ENCODE measurements at places on chromosomes 5 and 9. TPM values are rescaled to one million over a fixed set of nuclear protein-coding genes. Genes with fewer than 3 reads are reported as not detected.

GRCh38 chr5:102154291-102154690, 141.8 kb downstream of the SLCO4C1 start:
- H3K4me3 ChIP-seq: no peak overlapping the region
- no peaks in the 10 kb centered on the region for H3K4me1 ChIP-seq
- no peaks in the 10 kb centered on the region for H3K27me3 ChIP-seq
- no peaks in the 10 kb centered on the region for H3K36me3 ChIP-seq
- no peak overlapping the region for H3K27ac ChIP-seq

DNA sequence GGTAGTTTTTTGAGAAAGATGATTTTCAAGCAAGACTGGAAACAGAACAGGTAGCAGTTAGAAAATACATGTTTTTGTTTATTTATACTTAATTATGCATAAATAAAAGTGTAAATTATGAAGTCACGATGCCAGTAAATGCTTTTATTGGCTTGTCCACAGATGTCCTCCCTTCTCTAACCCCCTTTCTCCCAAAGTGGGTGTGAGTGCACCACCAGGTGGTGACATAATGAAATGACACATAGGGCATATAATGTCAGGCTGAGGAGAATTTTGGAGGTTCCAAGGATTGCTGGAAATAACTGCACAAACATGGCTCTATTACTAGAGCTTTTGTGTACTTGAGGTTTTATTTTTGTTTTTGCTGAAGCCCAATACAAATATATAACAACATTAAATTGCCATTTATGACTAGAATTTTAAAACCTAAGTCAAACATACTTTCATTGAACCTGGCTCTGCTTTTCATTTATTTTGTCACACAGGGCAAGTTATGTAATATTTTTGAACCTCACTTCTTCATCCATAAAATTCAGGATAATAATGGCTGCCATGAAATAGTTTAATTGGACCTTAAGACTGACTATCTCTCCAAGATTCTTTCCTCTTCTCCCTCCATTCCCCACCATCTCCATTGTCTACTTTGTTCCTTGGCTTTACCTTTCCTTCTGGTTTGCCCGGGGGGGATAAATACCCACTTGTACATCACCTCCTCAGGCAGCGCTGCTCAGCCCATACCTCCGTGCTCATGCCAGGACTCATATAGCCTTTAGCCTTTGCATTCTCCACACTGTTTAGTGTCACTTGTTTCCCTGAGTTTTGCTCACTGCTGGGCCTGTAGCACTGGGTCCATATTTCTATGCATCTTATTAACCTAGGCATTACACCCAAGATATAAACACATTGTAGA, 168.8 kb downstream of the PDE4D start:
- H3K36me3 ChIP-seq: no peaks in the 10 kb centered on the region
- DNase-seq: peak; percentile 33
- no peaks in the 10 kb centered on the region for H3K4me1 ChIP-seq
- no peak overlapping the region for H3K27ac ChIP-seq

DNA sequence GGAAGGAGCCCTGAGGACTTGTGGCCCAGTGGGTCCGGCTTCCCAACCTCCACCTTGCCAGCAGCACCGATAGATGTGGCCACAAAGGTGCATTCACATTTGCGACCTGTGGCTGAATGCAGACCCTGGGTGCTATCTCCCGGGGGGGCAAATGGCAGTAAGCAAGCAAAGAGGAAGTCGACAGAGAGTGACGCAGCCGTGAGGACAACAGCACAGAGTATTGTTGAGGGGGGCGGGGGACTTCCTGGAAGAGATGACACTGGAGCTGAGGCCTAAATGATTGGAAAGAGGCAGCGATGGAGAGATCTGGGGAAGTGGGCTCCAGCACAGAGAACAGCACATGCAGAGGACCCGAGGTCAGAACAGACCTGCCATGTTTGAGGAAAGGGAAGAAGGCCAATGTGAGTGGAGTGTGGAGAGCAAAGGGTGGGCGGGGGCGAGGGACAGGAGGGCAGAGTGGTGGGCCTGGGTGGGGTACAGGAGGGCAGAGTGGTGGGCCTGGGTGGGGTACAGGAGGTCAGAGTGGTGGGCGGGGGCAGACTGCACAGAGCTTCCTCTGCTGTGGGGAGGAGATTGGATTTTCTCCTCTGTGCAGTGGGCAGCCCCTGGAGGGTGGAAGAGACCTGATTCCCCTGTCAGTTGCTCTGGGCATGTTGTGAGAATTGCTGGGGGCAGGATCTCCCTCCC, 42.6 kb downstream of the ADAMTS2 start:
- H3K36me3 ChIP-seq: no peaks in the 10 kb centered on the region
- H3K4me1 ChIP-seq: no peaks in the 10 kb centered on the region
- no peak overlapping the region for H3K27ac ChIP-seq
- DNase-seq: no peak

- H3K27me3 ChIP-seq: no peaks in the 10 kb centered on the region
- no peak for DNase-seq
- H3K27ac ChIP-seq: no peak overlapping the region
- no peak overlapping the region for H3K4me3 ChIP-seq
- no peaks in the 10 kb centered on the region for H3K4me1 ChIP-seq
Observed at GRCh38 chr5:107472620-107473064, 198.1 kb downstream of the EFNA5 start.

DNA sequence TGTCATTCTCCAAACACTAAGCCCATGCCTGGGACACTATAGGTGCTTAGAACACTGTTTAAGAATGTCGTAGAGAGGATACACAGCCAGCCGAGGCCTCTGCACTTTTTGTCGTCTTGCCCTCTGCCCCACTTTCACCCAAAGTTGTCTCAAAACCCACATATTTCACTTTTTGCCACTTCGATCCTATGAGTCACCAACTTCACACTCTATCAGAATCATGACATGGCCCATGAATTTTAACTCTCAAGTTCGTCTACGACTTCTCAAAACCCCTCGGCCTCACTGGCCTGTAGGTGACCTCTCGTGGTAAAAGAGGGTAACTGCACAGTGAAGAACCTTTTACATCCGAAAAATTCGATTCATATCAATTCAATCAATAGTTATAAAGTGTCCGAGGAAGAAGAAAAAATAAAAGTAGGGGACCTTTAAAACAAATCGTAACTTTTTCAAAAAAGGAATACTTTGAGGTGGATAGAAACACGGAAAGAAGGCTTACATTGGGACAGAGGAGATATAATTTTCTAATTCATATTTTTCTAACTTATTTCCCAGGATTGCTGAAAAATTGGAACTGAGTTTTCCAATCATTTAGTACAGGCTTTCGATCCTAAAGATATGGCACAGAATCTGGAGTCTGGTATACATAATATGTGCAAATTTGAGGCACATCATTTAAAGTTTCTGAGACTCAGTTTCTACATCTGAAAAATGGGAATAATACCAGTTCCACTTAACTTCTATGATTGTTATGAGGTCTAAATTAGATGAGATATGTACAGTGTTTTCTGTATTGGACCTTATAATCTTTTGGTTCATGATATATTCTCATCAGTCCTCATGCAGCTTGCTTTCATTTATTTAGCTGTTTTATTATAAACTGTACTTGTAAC, 122.6 kb downstream of the APBA1 start:
- DNase-seq: no peak
- no peaks in the 10 kb centered on the region for H3K36me3 ChIP-seq
- no peaks in the 10 kb centered on the region for H3K4me1 ChIP-seq
- H3K27me3 ChIP-seq: no peaks in the 10 kb centered on the region

PRRX2 gene
- total RNA-seq: 0.64 TPM

DNA sequence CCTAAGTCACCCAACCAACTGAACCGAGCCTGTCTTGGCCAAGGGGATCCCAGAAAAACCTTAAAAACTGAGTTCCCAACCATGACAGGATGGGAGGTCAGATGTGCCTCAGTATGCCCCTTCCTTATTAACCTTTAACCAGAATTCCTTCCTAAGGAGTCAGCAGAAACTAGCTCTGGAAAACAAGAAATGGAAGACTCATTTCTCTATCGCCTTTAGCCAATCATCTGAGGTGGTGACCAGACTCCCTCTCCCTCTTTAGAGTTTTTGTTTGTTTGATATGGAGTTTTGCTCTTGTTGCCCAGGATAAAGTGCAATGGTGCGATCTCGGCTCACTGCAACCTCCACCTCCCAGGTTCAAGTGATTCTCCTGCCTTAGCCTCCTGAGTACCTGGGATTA, 37.5 kb downstream of the SLC28A3 start:
- no peaks in the 10 kb centered on the region for H3K4me1 ChIP-seq
- H3K36me3 ChIP-seq: no peaks in the 10 kb centered on the region
- H3K27ac ChIP-seq: no peak overlapping the region
- DNase-seq: no peak

PITX1 gene
- not detected for total RNA-seq

DNA sequence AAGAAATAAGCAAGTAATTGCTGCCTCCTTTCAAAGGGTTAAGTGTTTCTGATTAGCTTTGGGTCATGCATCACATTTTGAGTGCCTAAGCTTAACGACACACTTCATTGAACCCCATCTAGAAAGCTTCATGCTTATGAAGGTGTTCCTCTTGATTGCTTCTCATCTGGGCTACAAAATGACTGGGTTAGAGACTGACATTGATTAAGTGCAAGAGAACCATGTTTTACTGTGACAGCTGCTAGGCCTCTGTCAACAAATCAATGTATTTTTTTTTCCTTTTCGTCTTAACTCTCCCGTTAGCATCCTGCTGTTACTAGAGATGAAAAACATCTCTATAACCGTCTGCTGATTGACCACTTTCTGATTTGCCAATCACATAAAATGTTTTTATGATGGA, 725.0 kb downstream of the TLE1 start:
- no peaks in the 10 kb centered on the region for H3K27me3 ChIP-seq
- H3K27ac ChIP-seq: no peak overlapping the region
- DNase-seq: no peak
- no peak overlapping the region for H3K4me3 ChIP-seq
- no peaks in the 10 kb centered on the region for H3K36me3 ChIP-seq

GRCh38 chr9:134331186-134332025, 5.2 kb downstream of the RXRA start:
- H3K27ac ChIP-seq: no peak overlapping the region
- H3K36me3 ChIP-seq: no peaks in the 10 kb centered on the region
- peak; percentile 62 for DNase-seq

- H3K4me1 ChIP-seq: no peaks in the 10 kb centered on the region
- no peak for DNase-seq
- H3K36me3 ChIP-seq: no peaks in the 10 kb centered on the region
- H3K4me3 ChIP-seq: no peak overlapping the region
- H3K27me3 ChIP-seq: no peaks in the 10 kb centered on the region
Observed at GRCh38 chr9:16211946-16212345, 658.5 kb downstream of the BNC2 start.

DBH gene
- not detected for total RNA-seq

GABRA1 gene
- not detected for total RNA-seq

DNA sequence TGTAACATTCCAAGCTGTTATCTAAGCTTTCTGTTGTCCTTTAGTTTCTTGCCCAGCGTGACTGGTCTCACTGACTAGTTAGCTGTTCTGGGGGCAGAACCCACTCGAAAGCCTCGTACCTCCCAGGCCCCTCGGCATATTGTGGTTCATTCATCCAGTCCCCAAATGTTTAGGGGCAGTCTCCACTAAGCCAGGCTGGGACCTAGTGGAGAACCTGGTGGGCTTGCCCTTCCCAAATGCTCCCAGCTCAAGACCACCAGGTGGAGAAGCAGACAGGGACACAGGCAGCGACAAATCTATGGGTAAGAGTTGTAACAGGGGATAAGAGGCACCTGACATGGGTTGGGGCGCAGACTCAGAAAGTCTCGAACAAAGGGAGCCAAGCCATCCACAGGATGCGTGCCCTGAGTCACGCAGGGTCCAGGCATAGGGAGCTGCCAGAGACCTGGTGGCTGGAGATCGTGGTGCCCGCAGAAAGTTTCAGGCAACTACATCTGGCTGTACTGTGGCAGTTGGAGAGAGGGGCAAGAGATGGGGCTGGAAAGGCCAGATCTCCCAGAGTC, 851 bp upstream of the EEIG1 start:
- no peaks in the 10 kb centered on the region for H3K27me3 ChIP-seq
- H3K4me1 ChIP-seq: peaks cover 24% of the 10 kb centered on the region
- H3K36me3 ChIP-seq: no peaks in the 10 kb centered on the region
- no peak for DNase-seq
- peak overlapping the region; percentile 3 for H3K4me3 ChIP-seq

GRCh38 chr9:110116543-110116885, 91.4 kb downstream of the C9orf152 start:
- H3K4me1 ChIP-seq: no peaks in the 10 kb centered on the region
- no peaks in the 10 kb centered on the region for H3K36me3 ChIP-seq
- no peak overlapping the region for H3K4me3 ChIP-seq
- no peak overlapping the region for H3K27ac ChIP-seq
- DNase-seq: no peak

DNA sequence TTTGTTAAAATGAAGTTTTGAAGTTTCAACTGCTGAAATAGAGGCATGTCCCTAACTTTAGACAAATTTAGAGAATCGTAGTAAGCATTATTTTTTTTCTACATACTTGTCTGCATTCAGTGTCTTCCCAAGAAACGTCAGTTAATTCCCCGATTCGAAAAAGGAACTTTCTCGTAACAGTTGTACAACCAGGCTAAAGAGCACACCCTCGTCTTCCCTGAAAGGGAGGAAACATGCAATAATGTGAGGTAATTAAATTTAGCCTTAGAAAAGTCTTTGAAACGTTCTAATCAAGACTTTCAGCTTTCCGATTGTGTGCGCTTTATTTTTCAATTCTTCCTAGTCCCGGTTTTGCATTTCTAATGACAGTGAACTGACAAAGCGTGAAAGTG, 374 bp upstream of the SLC1A3 start:
- H3K4me1 ChIP-seq: no peaks in the 10 kb centered on the region
- H3K27me3 ChIP-seq: no peaks in the 10 kb centered on the region
- H3K27ac ChIP-seq: no peak overlapping the region
- no peak for DNase-seq

OMD gene
- total RNA-seq: 0.20 TPM

KLHL9 gene
- 11.2 TPM for total RNA-seq

REEP2 gene
- total RNA-seq: 3.3 TPM

SPINK13 gene
- not detected for total RNA-seq

GRCh38 chr5:51859624-51860023, 476.4 kb downstream of the ISL1 start:
- H3K4me3 ChIP-seq: no peak overlapping the region
- H3K27me3 ChIP-seq: no peaks in the 10 kb centered on the region
- H3K36me3 ChIP-seq: no peaks in the 10 kb centered on the region
- H3K27ac ChIP-seq: no peak overlapping the region
- no peaks in the 10 kb centered on the region for H3K4me1 ChIP-seq

GRCh38 chr5:72951671-72952468, 4.0 kb upstream of the FCHO2 start:
- H3K4me3 ChIP-seq: no peak overlapping the region
- DNase-seq: no peak
- no peaks in the 10 kb centered on the region for H3K27me3 ChIP-seq
- H3K4me1 ChIP-seq: peaks cover 14% of the 10 kb centered on the region

SOX30 gene
- total RNA-seq: not detected

GRCh38 chr5:66666778-66667177, 70.6 kb downstream of the MAST4 start:
- H3K4me3 ChIP-seq: no peak overlapping the region
- DNase-seq: peak; percentile 22
- no peaks in the 10 kb centered on the region for H3K27me3 ChIP-seq

CARTPT gene
- not detected for total RNA-seq

DNA sequence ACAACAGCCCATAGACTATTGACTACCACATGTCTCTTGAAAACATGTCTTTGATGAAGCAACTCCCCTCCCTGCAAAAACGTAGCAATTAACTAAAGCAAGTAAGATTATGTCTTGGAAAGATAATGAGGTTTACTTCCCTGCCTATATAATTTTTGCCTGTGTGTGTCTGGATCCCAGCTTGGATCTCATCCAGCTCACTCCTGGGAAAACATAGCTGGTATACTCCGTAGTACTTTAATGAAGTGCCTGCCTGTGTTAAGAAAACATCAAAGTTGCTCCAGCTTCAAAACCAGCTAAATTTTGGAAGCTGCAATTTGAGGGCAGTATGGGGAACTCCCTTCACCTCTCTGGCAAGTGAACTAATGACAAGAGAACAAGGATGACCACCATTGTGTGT, 182.6 kb upstream of the C9orf72 start:
- no peak overlapping the region for H3K27ac ChIP-seq
- no peaks in the 10 kb centered on the region for H3K4me1 ChIP-seq
- H3K4me3 ChIP-seq: no peak overlapping the region

HAVCR2 gene
- total RNA-seq: 0.87 TPM

Measured in pancreas (tissue), 10 donors.